Choroid plexus epithelial cell (primary cell): ENCODE measurements at places on chromosomes 13 and 19.
A peak's percentile ranks its signal among the peaks of the same experiment; 100 is the strongest.

- no peak for DNase-seq
These were observed 54.7 kb downstream of the SLC15A1 start for GRCh38 chr13:98697791-98698190.

GRCh38 chr13:45021250-45021649, 31.9 kb downstream of the GPALPP1 start:
- DNase-seq: no peak

GRCh38 chr13:73110814-73111213, 52.0 kb downstream of the KLF5 start:
- DNase-seq: no peak

DNA sequence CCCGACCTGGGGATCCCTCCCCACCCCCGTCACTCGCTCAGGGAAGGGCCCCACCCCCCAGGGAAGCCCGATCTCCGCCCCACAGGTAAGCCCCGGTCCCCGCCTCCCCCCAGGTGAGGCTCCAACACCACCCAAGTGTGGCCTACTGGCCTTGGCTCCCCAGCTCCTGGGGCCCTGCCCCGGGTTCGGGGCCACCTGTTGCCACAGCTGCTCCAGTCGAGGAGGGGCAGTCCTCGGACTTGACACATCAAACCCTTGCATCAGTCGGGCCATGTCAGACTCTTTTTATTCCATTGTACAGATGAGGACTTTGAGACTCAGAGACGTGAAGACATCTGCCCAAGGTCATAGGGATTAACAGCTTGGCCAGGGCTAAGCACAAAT, 512 bp downstream of the CC2D1A start:
- peak; percentile 12 for DNase-seq

GRCh38 chr13:99496184-99497142, 4.8 kb upstream of the TM9SF2 start:
- DNase-seq: peak; percentile 49
